Tibial artery (tissue), 4 donors: ENCODE measurements at places on chromosomes 16 and 17.

DNA sequence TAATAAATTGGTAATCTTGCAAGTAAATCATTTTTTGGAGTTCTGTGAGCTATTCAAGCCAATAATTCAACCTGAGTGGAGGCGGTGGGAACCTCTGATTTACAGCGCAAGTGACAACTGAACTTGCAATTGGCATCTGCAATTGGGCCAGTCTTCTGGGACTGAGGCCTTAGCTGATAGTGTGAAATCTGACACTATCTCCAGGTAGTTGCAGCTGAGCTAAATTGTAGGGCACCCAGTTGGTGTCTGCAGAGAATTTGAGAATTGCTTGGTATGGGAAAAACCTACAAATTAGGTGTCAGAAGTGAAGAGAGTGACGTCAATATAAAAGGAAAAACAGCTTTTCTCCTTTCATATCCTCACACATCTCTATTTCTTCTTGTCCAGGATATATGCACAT is 1633.6 kb upstream of the GOT2 start:
- DNase-seq = no peak

DNA sequence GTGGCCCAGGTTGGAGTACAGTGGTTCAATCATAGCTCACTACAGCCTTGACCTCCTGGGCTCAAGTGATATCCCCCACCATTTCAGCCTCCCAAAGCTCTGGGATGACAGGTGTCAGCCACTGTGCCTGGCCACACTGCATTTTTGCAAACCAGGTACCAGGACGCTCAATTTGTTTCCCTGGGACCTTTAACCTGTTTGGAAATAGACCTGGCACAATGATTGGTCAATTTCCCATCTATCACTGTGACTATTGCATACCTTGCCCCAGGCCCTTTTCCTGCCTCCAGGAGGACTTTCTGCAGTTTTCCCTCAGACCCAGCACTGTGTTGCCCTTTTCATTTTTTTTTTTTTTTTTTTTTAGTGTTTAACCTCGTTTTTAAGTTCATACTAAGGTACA is 11.1 kb upstream of the FUS start:
- no peak for DNase-seq

GRCh38 chr16:70523743-70524398 is at the start of gene SF3B3:
Gene SF3B3, plus strand, starts transcription at chr16:70523816. Its CDS starts 2,841 bp downstream, at chr16:70526657.
- DNase-seq = peak; percentile 80

GRCh38 chr17:45753645-45754225 is 30.4 kb upstream of the CRHR1 start:
- DNase-seq = no peak

DNA sequence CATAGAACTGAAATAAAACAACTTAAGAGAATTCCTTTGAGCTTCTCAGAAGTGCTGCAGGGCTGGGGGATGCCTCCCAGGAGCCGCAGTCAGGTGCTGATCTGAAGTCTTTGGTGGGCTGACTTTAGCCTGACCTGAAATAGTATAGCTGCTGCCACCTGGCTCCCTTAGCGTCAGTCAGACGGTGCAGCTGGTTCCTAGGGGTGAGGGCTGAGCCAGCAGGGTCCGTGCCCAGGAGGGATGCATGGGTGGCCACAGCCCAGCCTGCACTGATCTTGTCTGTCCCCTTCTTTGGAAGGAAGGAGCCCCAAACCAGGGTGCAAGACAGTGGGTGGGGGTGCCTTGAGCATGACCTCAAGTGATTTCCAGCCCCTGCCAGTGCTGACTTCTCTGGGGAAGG is 11.5 kb downstream of the MAPT start:
- DNase-seq = no peak

DNA sequence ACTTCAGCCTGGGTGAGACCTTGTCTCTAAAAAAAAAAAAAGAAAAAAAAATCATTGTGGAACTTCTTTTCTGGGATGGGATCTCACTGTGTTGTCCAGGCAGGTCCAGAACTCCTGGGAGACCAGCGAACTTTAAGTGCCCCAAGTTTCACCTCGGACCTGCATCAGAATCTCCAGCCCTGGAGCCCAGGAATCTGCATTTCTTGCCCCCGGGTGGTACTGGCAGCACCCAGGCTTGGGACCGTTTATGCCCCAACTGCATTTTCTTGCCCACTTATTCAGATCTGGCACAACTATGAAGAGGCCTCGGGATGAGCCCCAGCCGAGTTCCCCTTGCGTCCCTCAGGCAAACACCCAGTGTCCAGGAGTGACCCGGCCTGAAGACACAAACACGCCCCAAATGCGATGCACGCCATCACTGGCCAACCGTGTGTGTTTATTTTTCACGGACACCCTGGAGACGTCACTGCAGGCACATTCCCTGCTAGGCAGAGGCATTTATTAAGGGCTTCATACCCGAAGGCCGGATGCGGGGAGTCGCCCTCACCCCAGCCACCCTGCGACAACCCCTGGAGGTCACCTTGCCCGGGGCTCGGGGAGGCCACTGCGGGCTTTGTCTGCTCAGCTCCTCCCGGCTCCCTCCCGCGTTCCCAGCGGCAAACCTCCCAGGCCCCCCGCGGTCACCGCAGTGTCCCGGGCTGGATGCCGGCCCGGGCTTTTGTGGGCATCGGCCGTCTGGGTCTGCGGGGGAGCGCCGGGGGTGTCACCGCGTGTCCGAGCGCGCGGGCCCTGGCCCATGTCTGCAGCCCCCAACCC is 684 bp upstream of the SPIRE2 start:
- no peak for DNase-seq

- no peak for DNase-seq
These were observed 66.7 kb upstream of the C17orf78 start for GRCh38 chr17:37309051-37309450.

- peak; percentile 98 for DNase-seq
These were observed 1.7 kb downstream of the MAP2K3 start for GRCh38 chr17:21286066-21286770.

GRCh38 chr17:35010093-35010492 is 29.8 kb downstream of the LIG3 start:
- DNase-seq = no peak

- DNase-seq = no peak
These were observed 41.8 kb downstream of the BRD7 start for GRCh38 chr16:50326835-50327465.

DNA sequence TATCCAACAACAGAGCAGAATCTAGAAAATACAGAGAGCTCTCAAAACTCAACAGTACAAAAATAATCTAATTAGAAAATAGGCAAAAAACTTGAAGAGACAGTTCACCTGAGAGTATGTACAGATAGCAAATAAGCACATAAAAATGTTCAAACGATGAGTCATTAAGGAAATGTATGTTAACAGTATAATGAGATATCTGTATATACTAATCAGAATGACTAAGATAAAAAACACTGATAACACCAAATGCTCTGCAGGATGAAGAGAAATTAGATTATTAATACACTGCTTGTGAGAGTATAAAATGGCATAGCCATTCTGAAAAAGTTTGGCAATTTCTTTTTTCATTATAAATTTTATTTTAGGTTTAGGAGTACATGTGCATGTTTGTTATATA is 1307.6 kb upstream of the GOT2 start:
- no peak for DNase-seq

GRCh38 chr16:71426069-71426879 is 15.6 kb downstream of the TLE7 start:
- no peak for DNase-seq

- DNase-seq = no peak
These were observed 1.5 kb downstream of the MRPL10 start for GRCh38 chr17:47829870-47830269.

DNA sequence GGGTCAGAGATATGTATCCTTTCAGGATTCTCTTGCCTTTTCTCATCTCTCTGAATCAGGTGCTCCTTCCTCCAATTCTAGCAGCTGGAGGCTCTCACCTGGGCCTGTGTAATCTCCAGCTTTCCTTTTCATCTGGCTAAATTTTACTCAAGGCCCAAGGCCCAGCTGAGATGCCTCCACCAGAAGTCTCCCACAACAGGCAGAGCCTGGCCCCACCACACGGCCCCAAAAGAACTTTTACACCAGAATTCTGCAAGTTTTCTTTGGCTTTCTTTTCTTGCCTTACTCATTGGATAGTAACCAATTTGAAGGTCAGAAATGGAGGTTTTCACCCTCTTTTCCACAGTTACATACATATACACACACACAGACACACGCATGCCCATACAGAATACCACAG is 14.6 kb downstream of the RND2 start:
- DNase-seq = no peak
